Muscle of leg (tissue), 16 donors: ENCODE measurements at places on chromosomes 5 and 9.

GRCh38 chr9:8845376-8845775, 1045.8 kb upstream of the DMAC1 start:
- DNase-seq, result peak; percentile 62

DNA sequence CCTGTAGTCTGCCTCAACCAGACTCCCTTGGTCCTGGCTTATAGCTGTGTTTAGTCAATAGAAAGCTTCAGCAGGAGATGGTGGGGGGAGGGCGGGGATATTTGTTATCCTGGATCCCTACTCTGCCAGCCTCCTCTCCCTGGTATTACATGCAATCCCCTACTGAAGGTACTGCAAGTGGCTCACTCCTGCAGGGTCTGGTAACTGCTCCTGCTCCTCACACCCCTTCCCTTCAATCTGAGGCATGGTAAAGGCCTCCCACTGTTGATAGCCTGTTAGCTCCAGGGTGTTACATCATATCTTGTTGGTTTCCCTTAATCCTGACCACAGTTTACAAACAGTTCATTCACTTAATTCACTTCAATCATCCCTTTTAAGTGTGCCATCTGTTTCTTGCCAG, 137.5 kb downstream of the AP3B1 start:
- DNase-seq, result no peak

DNA sequence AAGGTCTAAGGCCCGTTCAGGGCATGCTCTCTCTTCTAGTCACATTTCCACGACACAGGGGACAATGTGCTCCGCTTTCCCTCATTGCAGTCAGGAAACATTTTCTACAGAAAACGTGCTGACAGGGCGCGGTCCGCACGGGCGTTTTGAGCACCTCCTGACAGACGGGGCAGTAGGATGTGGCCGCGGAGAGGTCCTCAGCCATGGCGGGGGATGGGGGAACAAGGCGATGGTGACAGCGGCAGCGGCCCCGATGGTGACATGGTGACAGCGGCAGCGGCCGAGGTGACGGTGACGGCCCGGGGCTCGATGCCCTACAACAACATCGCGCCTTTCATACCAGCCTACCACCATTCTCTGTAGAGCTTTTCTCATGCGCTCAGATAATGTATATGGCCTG, 4.1 kb downstream of the PLPP1 start:
- no peak for DNase-seq

- no peak for DNase-seq
Measured at GRCh38 chr5:5360941-5361520, 61.4 kb upstream of the ICE1 start.

DNA sequence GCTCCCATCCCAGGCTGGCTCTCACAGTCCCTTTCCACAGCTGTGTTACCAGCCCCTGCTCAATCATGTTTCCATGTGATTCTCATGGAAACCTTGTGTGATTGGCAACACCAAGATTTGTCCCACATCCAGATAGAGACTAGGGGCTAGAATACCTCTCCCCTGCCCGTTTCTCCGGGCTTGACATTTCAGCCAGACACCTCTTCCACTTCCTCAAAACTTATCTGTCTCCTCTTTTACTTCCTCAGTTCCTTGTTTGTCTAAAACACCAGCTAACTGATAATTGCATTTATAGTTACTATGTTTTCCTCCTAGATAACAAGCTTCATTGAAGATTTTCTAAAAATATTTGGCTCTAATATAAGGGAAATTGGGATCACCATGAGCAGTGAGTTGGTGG, 16.6 kb upstream of the KCNMB1 start:
- no peak for DNase-seq

DNA sequence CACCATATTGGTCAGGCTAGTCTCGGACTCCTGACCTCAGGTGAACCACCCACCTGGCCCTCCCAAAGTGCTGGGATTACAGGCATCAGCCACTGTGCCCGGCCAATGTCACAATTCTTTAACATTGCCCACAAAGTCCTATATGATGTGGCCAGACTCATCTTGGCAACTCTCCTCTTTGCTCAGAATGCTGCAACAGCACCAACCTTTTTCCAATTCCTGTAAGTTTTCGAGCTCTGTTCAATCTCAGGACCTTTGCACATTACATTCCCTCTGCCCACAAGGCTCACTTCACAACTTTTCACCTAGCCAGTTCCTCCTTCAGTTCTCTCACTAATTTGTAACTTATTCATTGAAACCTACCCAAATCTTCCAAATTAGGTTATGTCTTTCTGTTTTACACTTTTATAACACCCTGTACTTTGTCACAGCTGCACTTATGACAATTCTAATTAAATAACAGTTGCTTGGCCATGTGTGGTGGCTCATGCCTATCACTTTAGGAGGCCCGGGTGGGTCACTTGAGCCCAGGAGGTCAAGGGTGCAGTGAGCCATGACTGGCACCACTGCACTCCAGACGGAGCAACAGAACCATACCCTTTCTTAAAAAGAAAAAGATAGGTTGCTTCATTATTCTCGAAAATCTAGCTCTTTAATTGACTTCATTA, 30.9 kb upstream of the GLDC start:
- DNase-seq, result no peak

- no peak for DNase-seq
Measured at GRCh38 chr5:169933616-169934015, 46.7 kb downstream of the INSYN2B start.

GRCh38 chr9:129542741-129543140, 78.2 kb downstream of the C9orf50 start:
- DNase-seq, result no peak

GRCh38 chr5:151868451-151868850, 56.2 kb downstream of the GLRA1 start:
- no peak for DNase-seq

DNA sequence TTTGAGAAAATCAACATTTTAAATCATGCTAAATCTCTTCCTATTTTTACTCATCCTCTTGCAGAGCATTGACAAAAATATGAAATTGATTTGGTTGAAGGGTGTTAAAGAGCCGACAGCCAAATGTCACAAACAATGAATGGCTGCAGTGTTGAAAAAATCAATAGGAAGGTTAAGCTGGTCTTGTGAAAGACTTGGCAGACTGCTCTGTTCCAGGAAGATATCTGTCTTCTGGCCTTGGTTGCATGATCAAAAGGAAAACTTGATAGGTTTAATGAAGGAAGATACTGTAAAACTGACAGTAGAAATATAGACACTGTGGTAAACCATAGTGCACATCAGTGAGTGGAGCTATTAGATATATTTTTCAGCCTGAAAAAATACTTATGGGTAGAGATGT, 103.6 kb downstream of the PBX3 start:
- no peak for DNase-seq

DNA sequence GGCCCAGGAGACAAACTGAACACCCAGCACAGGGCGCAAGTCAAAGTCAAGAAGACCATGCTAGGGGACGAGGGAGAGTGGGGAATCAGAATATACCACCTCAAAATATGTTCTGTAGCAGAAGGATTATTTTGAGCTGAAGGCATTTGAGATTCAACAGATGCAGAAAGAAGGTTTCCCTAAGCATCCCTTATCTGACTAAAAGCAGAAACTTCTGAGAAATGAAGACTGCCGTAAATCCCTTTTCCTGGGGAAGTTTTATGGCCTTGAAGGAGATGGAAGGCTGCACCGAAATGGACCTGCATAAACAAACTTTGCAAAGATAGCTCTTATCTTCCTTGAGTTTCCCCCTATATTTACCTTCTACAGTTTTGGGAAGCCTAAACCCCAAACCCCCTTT, 72.8 kb downstream of the PTTG1 start:
- no peak for DNase-seq

GRCh38 chr9:118992813-118993794, 376.1 kb downstream of the BRINP1 start:
- DNase-seq, result peak; percentile 45

GRCh38 chr5:149280802-149281201, 9.1 kb downstream of the AFAP1L1 start:
- no peak for DNase-seq

- DNase-seq, result no peak
Measured at GRCh38 chr5:18119156-18119785, 485.0 kb downstream of the TAF11L14 start.

DNA sequence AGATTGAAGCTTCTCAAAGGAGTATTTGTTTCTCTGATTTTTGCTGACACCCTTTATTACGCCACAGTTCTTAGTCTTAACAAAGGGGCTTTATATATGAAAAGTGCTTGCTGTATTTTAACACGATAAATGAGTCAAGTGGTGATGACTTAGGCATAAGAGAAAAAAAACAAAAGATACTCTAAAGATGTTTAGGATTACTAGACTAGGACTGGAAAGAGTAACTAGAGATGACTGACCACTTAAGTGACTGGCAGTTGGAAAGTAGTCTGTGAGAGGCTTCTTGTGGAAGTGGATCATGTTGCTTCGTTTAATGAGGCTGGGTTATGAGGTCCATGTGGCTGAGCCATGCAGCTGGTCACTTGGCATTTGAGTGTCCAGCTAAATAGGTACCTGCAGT, 69.4 kb upstream of the ACTBL2 start:
- DNase-seq, result peak; percentile 58

GRCh38 chr5:83564069-83564749, 92.7 kb downstream of the VCAN start:
- peak; percentile 70 for DNase-seq

DNA sequence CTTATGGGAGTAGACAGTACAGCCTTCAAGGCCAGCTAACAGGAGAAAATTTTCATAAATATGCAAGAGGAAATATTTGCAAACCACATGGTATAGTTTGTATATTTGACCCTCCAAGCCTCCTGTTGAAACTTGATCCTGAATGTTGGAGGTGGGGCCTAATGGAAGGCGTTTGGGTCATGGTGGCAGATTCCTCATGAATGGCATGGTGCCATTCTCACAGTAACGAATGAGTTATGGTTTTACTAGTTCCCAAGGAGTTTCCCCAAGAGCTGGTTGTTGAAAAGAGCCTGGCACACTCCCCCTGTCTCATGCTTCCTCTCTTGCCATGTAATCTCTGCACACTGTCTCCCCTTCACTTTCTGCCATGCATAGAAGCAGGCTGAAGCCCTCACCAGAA, 3.3 kb upstream of the PAIP1 start:
- no peak for DNase-seq

- DNase-seq, result peak; percentile 85
Measured at GRCh38 chr9:18920141-18921084, 112.6 kb downstream of the SAXO1 start.

- peak; percentile 89 for DNase-seq
Measured at GRCh38 chr9:87324613-87325194, 173.0 kb upstream of the DAPK1 start.

GRCh38 chr9:70390933-70391341, 23.5 kb downstream of the KLF9 start:
- peak; percentile 33 for DNase-seq

DNA sequence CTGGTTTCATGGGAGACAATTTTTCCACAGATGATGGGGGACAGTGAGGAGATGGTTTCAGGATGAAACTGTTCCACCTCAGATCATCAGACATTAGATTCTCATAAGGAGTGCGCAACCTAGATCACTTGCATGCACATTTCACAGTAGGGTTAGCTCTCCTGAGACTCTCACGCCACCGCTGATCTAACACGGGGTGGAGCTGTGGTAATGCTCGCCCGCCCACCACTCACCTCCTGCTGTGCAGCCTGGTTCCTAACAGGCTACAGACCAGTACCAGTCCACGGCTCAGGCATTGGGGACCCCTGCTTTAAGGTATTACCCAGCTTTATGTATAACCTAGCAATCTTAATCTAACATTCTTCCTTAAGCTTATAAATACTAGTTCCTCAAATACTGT, 35.6 kb downstream of the TTC39B start:
- DNase-seq, result no peak

GRCh38 chr5:90613459-90613858, 54.9 kb downstream of the ADGRV1 start:
- DNase-seq, result peak; percentile 3
